ENCODE measurements at places on chromosomes 12 and 14. TPM values are rescaled to one million over a fixed set of nuclear protein-coding genes. Genes with fewer than 3 reads are reported as not detected.
A peak's percentile ranks its signal among the peaks of the same experiment; 100 is the strongest.

Gene LACRT
- total RNA-seq = not detected

- H3K27me3 ChIP-seq = no peaks in the 10 kb centered on the region
- peaks cover 2% of the 10 kb centered on the region for H3K4me1 ChIP-seq
- H3K36me3 ChIP-seq = no peaks in the 10 kb centered on the region
- no peak overlapping the region for H3K27ac ChIP-seq
- DNase-seq = no peak
Measured at GRCh38 chr14:68349900-68350629, 442.8 kb downstream of the ZFP36L1 start.

GRCh38 chr12:73225941-73226340 lies 953.8 kb downstream of the TRHDE start:
- no peak for DNase-seq
- no peak overlapping the region for H3K27ac ChIP-seq
- no peak overlapping the region for H3K4me3 ChIP-seq
- no peaks in the 10 kb centered on the region for H3K4me1 ChIP-seq

DNA sequence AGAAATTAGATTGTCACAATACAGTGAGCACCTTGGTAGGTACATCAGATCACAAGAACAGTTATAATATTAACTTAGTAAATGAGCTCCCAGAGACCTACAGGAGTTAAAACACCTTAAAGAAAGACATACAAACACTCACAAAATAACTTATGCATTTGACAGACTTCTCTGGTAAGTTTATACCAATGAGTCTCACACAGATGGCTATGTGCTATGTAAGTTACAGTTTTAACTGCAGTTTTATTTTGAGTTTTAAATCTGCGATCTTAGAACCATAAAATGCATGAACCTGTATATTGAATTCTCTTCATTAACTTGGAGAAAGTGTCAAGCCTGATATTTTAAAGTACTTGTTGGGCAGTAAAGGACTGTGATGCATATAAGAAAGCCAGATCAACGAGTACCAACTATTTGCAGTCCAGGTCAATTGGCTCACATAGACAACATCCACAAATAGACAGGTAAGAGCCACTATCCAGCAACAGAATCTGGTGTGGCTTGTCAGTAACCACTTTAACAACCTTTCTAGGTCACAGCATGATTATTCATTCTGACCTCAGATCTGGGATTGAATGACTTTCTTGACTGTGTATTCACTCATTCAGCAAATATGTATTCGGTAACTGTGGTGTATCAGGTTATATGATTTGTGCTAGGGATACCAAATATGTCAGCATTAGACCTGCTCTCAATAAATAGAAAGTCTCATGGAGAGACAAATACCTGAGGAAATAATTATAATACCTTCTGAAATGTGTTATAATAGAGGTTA lies 856.6 kb upstream of the MGAT4C start:
- H3K4me3 ChIP-seq = no peak overlapping the region
- H3K27me3 ChIP-seq = no peaks in the 10 kb centered on the region
- peaks cover 2% of the 10 kb centered on the region for H3K4me1 ChIP-seq
- DNase-seq = no peak
- no peak overlapping the region for H3K27ac ChIP-seq

DNA sequence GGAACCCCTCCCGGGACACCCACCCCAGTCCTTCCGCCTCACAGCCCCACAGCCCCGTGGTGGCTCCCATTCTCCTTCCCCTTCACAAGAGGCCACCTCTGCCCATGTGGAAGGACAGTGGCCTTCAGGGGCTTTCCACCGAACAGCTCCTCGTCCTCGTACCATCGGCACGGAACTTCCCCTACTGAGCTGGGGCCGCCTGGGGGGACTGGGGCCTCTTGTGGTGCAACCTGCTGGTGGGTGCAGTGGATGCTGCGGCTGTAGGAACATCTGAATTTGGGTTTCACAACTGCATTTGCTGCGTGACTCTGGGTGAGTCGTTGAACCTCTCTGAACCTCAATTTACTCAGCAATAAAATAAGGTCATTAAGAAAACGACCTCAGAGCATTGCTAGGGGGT lies 50.9 kb downstream of the RFLNA start:
- DNase-seq = no peak
- H3K27me3 ChIP-seq = no peaks in the 10 kb centered on the region
- no peaks in the 10 kb centered on the region for H3K4me1 ChIP-seq
- no peak overlapping the region for H3K4me3 ChIP-seq

GRCh38 chr12:45415393-45415817 lies 199.5 kb downstream of the ANO6 start:
- H3K36me3 ChIP-seq = peaks cover 5% of the 10 kb centered on the region
- H3K27ac ChIP-seq = peak overlapping the region; percentile 90
- no peak overlapping the region for H3K4me3 ChIP-seq
- H3K27me3 ChIP-seq = no peaks in the 10 kb centered on the region
- peaks cover 5% of the 10 kb centered on the region for H3K4me1 ChIP-seq
- DNase-seq = peak; percentile 82

Gene TAS2R9
- not detected for total RNA-seq

Gene LRP1-AS
- total RNA-seq = not detected

Gene TSPAN8
- total RNA-seq = 1.4 TPM

Gene CLEC1B
- total RNA-seq = not detected

Data from aorta (tissue), 5 donors.